Stimulated activated CD8-positive, alpha-beta memory T cell treated with anti-CD3 and anti-CD28 coated beads, Interleukin-4, amount 100 ng/mL, for 1 hour (primary cell): ENCODE measurements at places on chromosomes 3 and 15.
A peak's percentile ranks its signal among the peaks of the same experiment; 100 is the strongest.

DNA sequence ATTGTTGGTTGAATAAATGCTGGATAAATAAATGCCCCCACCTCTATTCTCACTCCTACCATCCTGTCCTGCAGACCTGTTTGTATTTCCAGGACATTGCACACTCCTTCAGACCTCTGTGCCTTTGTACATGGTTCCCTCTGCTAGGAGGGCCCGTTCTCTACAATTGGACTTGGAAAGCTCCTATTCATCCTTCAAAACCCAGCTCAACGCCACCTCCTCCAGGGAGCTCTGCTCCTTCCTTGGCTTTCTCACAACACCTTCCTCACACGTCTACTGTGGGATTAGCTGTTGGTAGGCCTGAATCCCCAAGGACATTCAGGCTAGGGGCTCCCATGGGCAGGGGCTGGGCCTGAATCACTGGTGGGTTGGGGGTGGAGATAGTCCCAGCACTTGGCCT lies 78.7 kb upstream of the SEC13 start:
- DNase-seq = no peak

DNA sequence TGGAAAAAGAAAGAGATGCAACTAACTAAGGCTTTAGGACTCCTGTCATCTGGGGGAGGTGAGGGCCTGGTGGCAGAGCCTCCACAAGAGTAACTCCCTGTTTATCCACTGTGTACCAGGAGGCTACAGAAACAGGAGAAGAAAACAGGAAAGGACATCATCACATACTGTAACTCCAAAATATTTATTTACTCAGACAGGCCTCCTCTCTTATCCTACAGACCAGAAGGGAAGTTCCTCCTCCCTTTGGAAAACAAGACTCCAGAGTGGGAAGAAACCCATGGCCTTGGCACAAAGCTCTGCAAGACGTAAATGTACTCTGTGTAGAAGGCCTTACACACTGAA lies 40.1 kb upstream of the AKAP13 start:
- DNase-seq = no peak

DNA sequence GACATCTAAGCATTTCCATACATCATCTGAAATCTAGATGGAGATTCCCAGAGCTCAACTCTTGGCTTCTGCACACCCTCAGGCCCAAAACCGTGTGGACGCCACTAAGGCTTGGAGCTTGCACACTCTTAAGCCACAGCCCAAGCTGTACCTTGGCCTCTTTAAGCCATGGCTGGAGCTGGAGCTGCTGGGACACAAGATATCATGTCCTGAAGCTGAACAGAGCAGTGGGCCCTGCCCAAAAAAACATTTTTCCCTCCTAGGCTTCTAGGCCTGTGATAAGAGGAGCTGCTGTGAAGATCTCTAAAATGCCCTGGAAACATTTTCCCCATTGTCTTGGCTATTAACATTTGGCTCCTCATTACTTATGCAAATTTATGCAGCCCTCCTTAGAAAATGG lies 188.7 kb upstream of the MBNL1 start:
- DNase-seq = no peak

DNA sequence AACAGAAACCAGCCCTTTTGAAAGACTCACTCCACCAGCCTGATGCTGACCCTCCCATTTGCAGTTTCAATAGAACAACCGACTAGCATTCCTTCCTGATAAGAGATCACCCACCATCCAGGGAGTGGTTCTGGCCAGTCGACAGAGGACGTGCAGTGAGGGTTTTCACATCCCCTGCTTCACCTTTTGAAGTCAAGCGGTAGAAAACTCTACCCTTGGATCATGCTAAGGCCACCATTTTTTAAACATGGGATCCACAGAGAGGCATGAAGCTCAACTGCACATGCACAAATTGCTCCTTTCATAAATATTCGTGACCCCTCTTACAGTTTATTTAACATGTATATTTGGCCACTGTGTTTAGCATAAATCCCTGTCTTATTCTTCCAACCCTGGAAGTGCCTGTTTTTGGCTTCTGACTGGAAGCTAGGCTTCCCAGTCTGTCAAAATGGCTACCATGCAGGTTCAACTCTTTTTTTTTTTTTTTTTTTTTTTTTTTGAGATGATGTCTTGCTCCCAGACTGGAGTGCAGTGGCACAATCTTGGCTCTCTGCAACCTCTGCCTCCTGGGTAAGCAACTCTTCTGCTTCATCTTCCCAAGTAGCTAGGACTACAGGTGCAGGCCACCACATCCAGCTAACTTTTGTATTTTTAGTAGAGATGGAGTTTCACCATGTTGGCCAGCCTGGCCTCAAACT lies 1.0 kb upstream of the THUMPD3 start:
- no peak for DNase-seq

- no peak for DNase-seq
These were observed 141.9 kb downstream of the CHDH start for GRCh38 chr3:53704363-53704725.

GRCh38 chr15:28921336-28921735 lies 35.6 kb downstream of the APBA2 start:
- no peak for DNase-seq

GRCh38 chr3:186042036-186042435 lies 66.9 kb downstream of the ETV5 start:
- DNase-seq = no peak

GRCh38 chr15:64096668-64097384 lies 1.0 kb downstream of the SNX1 start:
- no peak for DNase-seq

- DNase-seq = no peak
These were observed 4.7 kb downstream of the EXOG start for GRCh38 chr3:38500688-38501417.

GRCh38 chr3:18246336-18247060 lies 178.6 kb downstream of the SATB1 start:
- DNase-seq = no peak

GRCh38 chr15:92877416-92877815 lies 22.7 kb upstream of the CHD2 start:
- DNase-seq = no peak

- DNase-seq = no peak
These were observed 23.5 kb downstream of the RAB6B start for GRCh38 chr3:133872161-133872560.

GRCh38 chr3:8650583-8651416 lies 6.2 kb upstream of the SSUH2 start:
- no peak for DNase-seq

- DNase-seq = no peak
These were observed 23.1 kb upstream of the TBL1XR1 start for GRCh38 chr3:177220136-177220974.

DNA sequence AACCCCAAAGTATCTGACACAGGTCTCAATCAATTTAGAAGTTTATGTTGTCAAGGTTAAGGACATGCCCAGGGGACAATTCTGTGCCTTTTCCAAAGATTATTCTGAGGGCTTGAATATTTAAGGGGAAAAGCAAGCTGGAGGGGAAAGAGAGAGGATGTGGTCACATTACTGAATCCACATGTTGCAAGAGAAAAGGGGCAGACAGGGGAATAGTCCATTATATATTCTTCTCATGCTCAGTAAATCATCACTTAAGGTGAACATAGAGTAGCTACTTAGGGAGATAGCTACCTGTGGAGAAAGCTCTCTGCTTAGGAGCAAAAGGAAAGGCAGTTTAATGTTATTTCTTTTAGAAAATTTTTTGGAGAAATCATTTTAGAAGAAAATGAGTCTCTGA lies 751.6 kb downstream of the SI start:
- no peak for DNase-seq

GRCh38 chr3:127137757-127138536 lies 55.0 kb upstream of the PRR23E start:
- no peak for DNase-seq

GRCh38 chr3:119323723-119324085 lies 29.5 kb downstream of the ARHGAP31 start:
- DNase-seq = no peak

DNA sequence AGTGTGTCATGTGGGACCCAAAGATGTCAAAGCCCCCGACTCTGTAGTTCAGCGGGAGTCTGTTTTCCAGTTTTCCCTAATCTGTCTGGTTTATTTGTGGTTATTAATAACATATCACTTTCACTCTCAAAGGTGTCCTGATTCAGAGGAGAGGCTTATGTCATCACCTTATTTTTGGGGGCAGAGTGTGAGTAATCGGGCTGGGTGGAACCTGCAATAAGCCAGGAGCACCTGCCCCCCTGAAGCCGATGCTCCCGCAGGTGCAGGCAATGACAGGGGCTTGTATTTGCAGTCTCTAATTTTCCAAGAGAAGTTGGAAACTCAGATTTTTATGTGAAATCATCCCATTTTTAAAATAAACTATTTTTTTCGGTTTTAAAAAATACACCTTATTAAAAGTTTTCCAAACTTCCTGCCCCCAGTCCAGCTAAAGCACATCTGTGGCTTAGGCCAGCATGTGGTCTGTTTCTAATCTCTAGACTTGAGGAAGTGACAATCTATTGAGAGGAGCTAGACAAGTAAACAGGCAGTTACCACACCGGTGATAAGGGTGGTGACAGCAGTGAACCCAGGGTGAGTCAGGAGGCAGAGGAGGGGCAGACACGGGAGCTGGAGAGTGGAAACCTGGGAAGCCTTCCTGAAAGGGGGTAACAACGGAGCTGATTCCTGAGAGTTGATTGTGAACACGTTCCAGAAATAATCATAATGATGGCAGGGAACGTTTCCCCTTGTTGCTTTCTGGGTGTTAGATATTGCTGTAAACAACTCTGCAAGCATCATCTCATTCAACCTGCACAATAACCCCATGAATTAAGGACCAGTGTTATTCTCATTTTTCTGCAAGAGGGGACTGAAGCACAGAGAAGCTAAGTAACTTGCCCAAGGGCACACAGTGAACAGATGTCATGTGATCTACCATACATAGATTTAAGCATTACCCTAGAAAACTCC lies 37.2 kb downstream of the BHLHE40 start:
- no peak for DNase-seq

DNA sequence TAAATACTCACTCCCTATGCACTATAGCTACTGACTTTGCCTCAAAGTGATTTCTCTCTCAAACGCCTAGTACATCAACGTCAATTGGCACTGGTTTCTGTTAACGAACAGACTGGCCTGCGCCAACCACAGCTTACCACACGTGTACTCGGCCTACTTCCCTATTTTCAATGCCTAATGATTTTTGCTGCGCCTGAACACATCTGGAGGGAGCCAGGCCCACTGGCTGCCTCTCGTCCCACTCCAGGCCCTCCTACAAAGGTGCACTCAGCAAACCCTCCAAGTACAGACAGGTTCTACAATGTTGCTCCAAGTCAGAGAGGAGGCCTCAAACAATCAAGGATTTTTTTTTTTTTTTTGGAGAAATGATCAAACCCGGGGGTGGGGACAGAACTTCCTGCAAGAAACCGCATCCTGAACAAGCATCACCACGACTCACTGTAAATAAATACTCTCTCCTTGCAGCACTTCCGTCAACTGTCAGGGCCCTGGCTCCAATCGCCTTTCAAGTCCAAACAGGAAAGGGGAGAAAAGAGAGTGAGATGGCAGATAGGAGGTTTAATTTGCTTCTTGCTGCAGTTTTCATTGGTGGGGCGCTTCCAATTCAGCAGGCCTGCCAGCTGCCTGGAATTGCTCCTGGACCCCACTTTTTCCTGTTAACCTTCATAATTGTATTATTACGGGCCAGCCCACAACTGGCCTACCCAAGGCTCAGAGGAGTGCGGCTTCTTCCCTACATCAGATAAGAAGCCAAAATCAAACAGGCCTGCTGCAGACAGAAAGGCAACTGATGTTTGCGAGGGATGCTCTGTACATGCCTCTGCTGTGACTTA lies 139.3 kb downstream of the FOXP1 start:
- peak; percentile 41 for DNase-seq

DNA sequence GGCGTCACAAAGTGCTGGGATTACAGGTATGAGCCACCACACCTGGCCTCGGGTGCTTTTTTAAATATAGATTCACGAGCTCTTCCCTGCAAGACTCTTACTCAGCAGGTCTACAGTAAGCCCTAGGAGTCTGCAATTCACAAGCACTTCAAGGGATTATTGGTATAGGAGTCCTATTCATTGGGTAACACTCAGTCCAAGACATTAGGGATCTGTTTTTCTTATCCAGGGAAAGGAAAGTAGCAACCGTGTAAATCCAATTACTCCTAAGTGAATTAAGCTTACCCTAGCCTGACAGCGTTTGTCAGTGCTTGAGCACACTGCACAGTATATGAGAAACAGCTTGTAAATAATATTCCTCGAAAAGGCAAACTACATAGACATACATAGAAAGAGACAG lies 109.9 kb downstream of the SENP2 start:
- no peak for DNase-seq

GRCh38 chr15:74891469-74891868 lies 1.6 kb downstream of the MPI start:
- DNase-seq = no peak

DNA sequence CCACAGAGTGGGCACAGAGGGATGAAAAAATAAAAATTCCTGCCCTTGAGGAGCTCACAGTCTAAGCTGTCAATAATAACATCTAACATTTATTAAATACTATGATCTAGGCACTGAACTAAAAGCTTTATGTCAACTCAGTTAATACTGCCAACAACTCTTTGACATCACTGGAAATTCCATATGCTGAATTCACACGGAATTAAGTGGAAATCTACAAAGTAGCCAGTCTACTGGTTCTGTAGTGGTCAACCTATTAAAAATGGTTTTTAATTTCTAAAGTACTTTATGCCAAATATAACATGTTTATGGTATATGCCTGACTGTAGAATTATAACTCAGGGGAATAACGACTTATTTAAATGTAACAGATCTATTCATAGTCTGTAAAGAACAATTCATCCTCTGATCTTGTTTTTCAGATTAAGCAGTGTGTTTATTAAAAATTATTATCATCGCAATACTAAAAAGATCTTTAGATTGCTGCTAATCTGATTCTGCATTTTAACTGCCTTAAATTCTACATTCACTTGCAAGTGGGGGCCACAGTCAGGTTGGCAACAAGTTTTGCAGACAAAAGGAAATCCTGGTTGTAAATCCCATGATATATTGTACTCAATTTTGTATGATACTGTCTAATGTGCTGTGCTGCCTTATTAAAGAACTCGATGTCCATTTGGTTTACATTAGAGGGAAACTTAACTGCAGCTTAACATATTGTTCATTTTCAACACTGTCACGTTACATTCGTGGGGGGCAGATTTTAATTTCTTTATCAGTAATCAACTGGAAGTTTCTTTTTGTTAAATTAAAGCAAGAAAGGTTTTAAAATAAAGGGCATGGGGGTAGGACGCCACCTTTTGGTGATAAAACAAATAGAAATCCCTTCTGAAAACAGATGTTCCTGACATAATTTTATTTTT lies 2.6 kb upstream of the FOXP1 start:
- DNase-seq = no peak

DNA sequence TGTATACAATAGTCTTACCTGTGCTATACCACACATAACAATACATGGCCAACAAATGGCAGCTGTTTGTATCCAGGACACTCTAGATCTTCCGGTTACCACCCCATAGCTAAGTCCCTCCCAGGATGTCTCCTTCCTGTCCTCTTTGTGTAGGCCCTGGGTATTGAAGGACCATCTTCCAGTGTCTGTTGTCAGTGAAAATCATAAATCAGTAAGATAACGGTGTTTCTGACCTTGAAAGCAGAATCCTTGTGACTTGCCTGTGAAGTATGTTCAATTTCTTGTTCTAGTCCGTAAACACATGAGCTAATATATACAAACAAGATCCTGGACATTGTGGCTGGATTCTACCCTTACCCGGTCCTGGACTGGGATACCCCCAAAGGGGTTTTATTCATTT lies 462.8 kb downstream of the NTRK3 start:
- DNase-seq = no peak

- DNase-seq = no peak
These were observed 378.2 kb upstream of the AZI2 start for GRCh38 chr3:28726840-28727239.

- no peak for DNase-seq
These were observed 20.1 kb upstream of the BHLHE40 start for GRCh38 chr3:4959180-4959579.
